Nucleus accumbens (tissue), 56 donors: ENCODE measurements at places on chromosomes 13 and 19.

DNA sequence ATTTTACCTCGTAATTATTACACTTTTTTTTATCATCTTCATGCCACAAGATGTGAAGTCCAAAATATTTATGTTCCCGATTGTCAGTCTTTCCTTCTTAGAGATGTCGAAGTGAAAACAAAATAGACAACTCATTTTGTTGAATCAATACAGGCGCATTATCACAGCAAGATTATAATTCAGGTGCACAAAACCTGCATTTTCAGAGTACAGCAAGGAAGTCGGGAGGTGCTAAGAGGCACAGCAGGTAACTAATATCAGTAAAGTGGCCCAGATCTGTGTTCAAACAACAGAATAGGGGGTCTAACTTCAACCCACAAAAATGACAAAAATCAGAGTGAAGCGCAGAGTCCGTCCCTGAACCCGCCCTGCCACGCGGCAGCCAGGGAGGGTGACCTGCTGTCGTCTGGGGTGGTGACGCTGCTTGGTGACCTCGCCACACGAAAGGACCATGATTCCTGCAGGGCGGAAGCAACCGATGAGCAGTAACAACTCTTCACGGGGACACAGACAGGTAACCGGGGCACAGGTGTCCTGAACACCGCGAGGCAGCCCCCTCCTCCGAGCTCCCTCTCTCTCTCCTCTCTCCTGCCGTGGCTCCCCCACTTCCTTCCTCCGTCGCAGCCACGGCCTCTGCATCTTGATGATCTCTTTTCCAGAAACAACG, 50.9 kb upstream of the SPACA7 start:
- DNase-seq: no peak

DNA sequence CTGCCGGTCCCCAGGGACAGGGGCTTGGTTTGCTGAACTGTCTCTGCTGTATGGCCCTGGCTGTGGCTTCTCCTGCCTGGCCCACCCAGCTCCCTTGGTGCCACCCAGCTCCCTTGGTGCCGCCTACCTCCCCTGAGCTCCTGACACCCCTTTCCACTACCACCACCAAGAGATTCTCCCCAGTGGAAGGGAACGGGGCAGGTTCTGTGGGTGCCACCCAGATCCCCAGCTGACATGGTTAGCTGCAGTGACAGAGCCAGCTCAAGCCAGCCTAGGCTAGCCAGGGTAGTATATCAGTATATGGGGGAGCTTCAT, 28.5 kb upstream of the POP4 start:
- no peak for DNase-seq

DNA sequence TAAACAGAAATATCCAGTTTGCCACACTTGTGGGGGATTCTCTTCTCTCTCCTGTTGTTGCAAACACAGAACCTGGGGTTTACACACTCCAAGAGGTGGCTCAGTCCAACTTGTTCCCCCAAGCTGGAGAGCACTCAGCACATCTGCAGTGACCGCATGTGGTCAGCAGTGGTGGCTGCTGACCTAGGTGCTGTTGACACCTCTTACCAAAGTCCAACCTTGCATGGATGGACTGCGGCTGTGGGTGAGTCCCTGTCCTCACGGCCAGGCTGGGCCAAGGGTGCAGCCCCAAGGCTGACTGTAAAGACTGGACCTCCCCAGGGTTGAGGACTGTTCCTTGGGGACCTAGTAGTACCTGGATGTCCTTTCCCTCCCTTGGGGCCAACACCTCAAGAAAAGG, 6.1 kb downstream of the LRFN3 start:
- DNase-seq: no peak

GRCh38 chr19:17420475-17420924, 653 bp downstream of the MVB12A start:
- DNase-seq: no peak

- DNase-seq: no peak
These were observed 18.4 kb downstream of the GRTP1 start for GRCh38 chr13:113345486-113345885.

DNA sequence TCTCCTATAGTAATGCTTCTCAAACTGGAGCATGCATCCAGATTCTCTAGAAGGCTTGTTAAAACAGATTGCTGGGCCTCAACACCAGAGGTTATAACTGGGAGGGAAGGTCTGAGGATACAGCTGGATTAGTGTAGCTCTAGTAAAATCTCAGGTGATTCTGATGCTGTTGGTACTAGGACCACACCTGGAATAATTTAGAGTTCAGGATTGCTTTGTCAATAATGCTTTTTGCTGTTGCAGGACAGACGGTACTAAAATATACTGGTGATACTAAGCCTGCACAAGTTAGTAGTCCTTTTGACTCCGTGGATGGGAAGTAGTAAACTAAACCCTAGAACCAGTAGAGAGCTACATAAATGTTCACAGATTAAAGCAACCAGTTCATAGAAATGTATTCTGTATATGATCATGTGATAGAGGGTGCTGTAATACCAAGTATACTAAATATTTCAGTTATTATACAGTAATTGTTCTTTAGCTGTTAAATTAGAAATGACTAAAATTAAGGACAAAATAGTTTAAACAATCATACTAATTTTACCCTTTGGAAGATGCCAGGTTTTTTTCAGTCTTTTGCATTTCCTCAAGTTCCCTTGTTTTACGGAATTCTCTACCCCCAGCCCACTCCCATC, 258.2 kb upstream of the STARD13 start:
- DNase-seq: no peak

DNA sequence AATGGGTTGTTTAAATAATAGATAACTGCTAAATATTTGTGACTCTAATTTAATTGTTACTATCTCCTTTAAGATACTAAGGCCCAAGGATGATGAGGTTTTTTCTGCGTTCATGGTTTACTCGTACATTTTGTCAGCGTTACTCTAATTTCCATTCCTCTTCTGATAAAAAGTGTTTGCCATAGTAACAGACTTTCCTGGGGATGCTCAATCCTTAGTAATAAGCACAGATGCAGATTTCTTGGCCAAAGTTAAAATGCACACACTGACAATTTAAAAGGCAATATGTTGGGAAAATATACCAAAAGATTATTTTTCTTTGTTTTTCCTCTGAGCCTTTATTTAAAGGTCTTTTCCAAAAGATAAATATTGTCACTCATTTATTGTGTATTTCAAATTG, 149.6 kb downstream of the IRS2 start:
- DNase-seq: no peak

GRCh38 chr13:60093425-60094019, 70.2 kb downstream of the DIAPH3 start:
- no peak for DNase-seq

- DNase-seq: no peak
These were observed 60.9 kb downstream of the STARD13 start for GRCh38 chr13:33224686-33225085.

GRCh38 chr19:18279516-18280246, 1.7 kb downstream of the JUND start:
- DNase-seq: peak; percentile 95

- no peak for DNase-seq
These were observed 15.3 kb upstream of the B3GLCT start for GRCh38 chr13:31184451-31184850.

DNA sequence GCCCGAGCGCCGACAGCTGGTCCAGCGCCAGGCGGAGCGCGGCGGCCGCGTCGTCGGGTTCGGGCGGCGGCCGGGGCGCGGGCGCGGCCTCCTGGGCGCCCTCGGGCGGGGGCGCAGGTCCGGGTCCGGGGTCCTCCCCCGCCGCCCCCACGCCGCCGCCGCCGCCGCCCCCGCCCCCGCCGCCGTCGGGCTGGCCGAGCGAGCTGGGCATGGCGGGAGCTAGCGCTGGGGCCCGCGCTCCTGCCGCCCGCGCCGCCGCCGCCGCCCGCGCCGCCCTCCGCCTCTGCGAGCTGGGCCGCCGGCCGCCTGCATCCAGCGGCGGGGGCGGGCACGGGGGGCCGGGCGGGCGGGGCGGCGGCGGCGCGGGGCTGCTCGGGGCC, 287 bp downstream of the MEX3D start:
- DNase-seq: no peak

DNA sequence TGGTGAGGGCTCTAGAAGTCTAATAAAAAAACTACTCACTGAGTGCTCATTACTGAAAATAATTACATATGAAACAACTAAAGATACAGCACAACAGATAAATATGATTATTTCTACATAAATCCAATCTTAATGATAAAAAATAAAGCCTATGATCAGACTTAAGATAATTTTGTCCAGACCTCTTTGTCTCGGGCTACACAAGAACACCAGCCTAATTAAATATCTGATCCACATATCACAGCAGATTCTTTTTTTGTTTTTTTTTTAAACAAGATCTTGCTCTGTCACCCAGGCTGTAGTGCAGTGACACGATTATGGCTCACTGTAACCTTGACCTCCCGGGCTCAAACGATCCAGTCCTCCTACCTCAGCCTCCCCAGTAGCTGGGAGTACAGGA, 30.3 kb upstream of the SMAD9 start:
- no peak for DNase-seq

- DNase-seq: peak; percentile 41
These were observed 15.2 kb upstream of the MYO1F start for GRCh38 chr19:8592231-8593009.

- no peak for DNase-seq
These were observed 19.1 kb downstream of the TMEM150B start for GRCh38 chr19:55305983-55306562.

DNA sequence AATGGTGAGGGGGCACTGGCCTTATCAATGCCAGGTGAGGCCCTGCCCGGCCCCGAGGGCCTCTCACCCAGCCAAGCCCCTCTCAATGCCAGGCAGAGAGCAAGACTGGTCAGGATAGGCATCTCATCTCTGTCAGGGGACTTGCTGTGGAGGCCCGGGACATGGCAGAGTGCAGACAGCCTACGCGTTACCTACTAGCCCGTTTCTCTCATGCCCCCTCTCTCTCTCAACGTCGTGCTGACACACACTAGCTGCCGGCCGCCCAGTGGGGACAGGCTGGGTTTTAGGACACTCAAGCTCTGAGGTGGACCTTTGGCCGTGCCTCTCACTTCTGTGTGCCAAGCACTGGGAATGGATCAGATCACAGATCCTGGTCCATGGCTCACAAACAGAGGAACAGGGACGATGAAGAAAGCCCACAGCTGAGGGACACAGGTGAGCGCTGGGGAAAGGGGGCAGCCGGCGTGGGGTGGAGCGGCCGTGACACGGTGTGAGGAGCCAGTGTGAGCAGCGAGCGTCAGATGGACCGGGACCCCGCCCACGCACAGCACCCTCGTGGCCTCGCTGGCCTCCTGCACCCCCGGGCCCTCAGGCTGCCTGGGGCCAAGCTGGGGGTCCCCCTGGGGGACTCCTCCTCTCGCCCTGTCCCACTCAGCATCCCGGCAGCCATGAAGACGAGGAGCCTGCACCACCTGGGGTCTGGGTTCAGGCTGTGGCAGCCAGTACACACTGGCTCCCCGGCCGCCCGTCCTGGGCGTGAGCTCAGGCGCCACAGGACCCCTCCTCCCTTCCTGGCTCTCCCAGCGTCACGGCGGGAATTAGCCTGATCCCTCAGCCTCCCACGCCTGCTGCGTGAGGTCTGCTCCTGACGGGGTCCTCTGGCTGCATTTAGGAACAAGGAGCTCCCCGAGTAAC, 76.9 kb upstream of the C13orf46 start:
- no peak for DNase-seq

GRCh38 chr13:50677687-50678463, 165.6 kb downstream of the DLEU7 start:
- DNase-seq: peak; percentile 43

- DNase-seq: no peak
These were observed 10.2 kb upstream of the NAXD start for GRCh38 chr13:110605132-110605531.

- DNase-seq: no peak
These were observed 113.5 kb upstream of the EDNRB start for GRCh38 chr13:78032132-78032531.

DNA sequence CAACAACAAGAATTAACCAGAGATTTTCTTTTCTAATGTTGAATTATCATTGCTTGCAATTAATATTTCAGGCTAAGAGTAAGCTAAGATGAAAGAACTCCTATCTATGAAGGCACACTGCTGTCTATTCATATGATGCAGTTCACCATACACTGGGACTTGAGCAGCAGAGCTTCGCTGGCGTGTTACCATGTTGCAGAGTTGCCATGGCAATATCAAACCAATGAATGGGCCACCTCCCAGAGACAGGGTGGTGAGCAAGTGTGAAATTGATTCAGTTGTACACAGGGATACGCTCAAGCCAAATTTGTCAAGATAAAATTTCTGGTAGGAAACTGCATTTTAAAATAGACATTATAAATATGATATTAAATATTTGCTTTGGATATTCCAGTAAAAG, 69.3 kb upstream of the MYO16 start:
- peak; percentile 6 for DNase-seq

GRCh38 chr13:91216928-91217700, 130.4 kb upstream of the MIR17HG start:
- DNase-seq: no peak

DNA sequence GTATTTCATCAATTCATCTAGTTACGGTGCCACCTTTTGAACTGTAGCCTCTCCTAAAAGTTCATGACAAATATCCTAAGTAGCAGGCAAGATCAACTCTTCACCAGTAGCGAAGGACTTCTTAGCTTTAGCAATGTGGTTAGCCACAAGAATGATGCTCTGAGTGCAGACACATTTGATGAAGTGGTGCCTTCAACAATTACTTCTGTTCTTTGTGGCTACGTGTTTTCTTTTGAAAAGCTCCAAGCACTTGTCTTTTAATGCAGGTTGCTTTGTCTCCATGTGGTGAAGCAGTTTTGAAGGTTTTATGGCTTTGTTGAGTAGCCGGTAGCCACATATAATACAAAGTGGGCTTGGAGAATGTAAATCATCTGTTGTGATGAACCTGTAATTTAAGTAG, 194.7 kb downstream of the B3GLCT start:
- DNase-seq: no peak

GRCh38 chr19:48511800-48512503, at the start of gene LMTK3:
Gene LMTK3, minus strand, starts transcription at chr19:48511835. Its CDS starts 259 bp downstream, at chr19:48511576.
- peak; percentile 83 for DNase-seq

- DNase-seq: no peak
These were observed 215.1 kb downstream of the PCDH17 start for GRCh38 chr13:57846600-57847173.

DNA sequence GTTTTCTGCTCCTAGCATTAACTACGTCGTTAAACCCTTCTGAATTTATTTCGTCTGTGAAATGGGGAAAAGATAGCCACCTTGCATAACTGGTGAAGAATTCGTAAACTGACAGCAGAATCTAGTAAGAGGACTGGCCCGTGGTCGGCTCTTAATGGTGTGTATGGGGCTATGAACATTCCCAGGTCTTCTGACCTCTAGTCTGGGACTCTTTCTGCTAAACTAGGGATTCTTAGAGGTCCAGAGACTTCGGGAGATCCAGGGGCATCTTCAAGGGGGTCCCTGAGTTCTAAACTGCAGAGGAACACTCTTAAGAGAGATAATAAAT, 231.1 kb upstream of the SERP2 start:
- no peak for DNase-seq

DNA sequence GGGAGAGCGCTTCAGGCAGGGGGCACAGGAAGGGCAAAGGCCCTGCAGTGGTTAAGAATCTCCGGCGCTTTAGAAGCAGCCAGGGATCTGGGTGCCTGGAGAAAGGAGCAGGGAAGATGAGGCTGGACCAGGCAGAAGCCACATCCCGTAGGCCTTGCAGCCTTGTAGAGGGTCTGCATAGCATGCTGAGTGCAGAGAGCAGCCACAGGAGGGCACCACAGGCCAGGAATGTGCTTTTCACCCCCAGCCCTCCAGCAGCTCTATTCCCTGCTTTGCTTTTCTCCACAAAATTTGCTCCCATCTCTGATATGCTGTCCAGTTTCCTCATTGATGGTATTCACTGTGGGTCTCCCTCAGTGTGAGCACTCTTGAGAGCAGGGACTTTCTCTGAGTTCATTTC, 5.7 kb downstream of the WDR62 start:
- peak; percentile 34 for DNase-seq
